Stimulated activated CD8-positive, alpha-beta memory T cell treated with anti-CD3 and anti-CD28 coated beads, Interleukin-15, amount 100 ng/mL, for 4 hours (primary cell): ENCODE measurements at places on chromosomes 4 and X.

- no peak for DNase-seq
Measured at GRCh38 chrX:2627272-2627867, 63.7 kb upstream of the CD99 start.

DNA sequence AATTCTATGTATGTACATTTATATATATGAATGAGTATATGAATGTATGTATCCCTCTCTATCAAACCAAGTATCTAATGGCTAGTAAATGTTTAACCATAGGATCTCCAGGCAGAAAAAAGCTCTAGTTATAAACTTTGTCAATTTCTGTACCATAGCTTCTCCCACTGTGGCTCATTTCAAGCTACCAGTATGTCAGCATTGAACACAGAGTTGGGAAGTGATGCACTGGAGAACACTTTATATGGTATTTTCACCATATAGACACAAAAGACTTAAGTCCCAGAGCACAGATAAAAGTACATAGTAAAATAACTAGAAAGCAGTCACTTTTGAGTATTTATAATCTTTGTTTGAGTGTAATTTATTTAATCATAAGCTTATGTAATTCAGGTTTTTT, 53.9 kb upstream of the ATP8A1 start:
- DNase-seq: no peak

- no peak for DNase-seq
Measured at GRCh38 chrX:19698122-19698521, 182.8 kb upstream of the MAP3K15 start.

DNA sequence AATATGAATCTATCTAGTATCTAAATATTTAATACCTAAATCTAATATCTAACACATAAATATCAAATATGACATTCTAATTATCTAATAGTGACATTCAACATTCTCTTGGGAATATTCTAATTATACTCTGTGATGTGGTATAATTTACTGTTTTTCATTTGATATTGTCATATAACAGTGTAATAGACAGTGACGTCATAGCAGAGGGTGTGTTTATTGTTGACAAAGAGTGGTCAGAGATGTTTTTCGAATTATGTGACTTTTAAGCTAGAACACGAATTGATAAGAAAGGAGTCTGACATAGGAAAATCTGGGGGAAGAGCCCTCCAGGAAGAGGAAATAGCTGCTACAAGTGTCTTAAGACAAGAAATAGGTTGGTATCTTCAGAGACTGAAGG, 5.9 kb upstream of the MAGEC3 start:
- no peak for DNase-seq

DNA sequence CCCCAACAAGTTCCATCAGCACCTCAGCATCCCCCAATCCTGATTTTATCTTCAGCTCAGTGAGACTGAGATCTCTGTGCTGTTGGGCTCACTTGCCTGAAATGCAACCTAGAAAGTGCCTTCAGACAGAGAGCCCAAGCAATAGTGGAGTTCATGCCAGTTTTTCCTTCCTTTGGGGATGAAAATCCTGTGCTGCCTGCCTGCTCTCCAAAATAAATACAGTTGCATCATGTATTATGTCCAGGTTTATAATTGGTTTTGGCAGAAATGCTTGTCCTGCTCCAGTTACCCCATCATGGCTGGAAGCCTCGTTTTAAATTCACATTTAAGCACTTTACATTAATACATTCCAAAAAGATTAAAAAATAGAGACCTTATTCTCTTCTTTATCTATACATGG, 1865.5 kb upstream of the TENM3 start:
- DNase-seq: no peak

DNA sequence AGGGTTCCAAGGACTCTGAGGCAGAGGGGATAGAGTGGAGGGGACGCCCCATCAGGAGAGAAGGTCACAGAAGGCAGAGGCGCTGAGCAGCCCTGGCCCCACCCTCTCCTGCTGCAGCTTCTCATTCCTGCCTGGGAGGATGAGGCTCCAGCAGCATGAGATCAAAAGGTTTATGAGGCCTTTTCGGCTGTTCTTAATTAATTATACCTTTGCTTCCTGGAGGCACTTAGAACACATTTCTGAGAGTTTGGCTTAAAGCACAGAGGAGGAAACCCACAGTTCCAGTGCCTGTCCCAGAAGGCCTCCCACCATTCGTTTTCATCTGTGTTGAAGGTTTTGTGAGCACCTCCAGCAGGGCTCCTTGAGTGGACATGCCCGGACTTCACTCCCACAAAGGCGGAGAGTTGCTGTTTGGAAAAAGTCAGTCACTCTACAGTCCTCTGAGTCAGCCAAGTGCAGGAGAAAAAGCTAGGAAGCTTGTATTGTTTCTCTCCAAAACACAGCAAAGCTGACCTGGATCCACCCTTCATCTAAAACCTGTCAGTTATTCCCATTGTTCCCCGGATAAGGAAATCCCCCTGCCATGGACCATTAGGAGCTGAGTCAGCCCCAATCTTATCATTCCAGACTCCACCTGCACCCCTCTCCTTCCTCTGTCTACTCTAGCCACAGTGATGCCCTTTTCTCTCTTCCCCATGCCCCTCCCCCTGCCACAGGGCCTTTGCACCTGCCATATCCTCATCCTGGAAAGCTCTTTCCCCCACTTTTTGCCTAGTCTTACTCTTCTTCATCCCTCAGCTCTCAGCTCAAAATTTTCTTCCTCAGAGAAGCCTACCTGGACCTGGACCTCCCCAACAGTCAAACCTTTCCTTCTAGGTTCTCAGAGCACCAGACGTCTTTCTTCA, 276.8 kb downstream of the FBXW7 start:
- DNase-seq: no peak

DNA sequence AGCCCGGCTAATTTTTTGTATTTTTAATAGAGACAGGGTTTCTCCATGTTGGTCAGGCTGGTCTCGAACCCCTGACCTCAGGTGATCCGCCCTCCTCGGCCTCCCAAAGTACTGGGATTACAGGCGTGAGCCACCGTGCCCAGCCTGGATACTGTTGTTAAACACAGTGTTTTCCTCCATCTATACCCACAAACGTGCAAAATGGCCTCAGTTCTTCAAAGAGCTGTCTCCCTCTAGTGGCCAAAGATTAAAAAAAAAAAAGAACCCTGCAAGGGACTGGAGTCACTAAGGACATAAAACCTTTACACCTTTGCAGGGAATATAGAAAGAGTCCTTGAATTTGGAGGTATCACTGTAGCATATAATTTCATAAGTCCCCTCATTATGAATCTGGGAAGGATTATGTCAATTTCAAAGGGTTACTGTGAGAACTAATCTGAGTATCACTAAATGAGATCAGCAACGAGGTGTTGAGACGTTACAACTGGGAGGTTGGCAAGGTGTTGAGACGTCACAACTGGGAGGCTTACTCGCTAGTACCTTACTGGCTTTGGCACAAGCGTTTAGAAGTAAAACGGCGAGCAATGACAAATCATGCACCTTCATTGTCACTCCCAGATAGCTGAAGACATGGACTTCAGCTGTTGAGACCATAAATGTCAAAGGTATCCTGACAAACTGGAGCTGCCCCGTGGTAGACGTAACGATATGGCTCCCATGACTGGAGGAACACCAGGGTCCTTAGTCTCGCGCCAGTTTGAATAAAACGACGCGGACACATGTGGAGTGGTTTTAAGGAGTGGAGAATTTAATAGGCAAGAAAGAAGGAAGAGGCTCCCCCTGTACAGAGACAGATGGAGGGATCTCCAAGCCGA, 33.4 kb upstream of the ENPP6 start:
- DNase-seq: no peak

DNA sequence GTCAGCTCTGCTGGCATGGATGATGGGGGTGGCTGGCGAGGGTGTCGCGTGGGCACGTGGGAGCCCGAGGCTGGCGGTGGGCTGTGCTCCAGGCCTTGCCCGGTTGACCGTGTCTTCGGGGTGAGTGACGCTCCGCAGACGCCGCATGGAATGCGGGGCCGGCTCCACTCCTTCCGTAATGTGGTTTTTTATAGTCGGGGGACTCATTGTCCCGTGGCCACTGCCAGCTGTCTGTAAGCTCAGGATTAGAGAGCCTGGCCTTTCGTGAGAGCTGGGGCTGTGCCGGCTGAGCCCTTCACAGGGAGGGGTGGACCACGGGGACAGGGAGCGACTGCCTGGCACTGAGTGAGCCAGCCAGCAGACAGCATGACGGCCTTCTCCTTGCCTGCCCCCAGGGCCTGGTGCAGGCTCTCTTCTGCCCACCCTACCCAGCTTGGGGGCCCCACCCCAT, 20.4 kb downstream of the DOK7 start:
- DNase-seq: no peak

DNA sequence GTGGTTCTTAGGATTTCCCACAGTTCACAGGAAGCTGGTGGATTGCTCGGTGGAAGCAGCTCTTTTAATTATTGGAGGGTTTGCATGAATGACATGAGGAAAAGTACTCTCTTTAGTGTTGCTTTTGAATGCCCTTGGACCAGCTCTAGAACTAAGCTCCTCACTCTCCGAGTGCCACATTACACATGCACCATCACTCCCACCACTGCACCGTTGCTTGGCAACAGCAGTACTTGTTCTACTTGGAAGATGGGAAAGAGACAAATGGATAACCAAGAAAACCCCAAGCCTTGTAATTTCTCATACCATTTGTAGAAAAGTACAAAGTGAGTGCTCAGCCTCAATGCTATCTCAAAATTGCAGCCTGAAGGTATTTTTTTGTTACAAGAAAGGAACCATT, 620.2 kb upstream of the BOD1L1 start:
- DNase-seq: no peak

GRCh38 chr4:5889002-5889696, 3.7 kb downstream of the CRMP1 start:
- DNase-seq: no peak

DNA sequence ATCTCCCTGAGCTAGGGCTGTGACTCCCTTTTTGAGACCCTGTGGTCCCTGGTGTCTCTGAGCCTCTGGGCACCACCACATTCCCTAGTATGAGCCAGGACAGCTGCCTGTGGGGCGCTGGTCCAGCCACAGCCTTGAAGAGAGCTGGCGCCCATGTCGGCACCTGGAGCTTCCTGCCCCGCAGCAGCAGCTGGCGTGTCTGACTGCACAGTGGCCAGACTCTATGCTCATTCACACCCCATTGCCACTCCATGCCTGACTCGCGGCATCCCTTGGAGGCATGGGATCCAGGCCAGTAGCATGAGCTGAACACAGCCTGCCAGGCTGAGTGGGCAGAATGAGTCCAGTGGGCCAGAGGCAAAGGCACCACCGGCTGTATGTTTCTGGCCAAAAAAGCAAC, 8.3 kb upstream of the SPP1 start:
- DNase-seq: no peak

GRCh38 chr4:78621395-78621794, 69.8 kb downstream of the ANXA3 start:
- no peak for DNase-seq

DNA sequence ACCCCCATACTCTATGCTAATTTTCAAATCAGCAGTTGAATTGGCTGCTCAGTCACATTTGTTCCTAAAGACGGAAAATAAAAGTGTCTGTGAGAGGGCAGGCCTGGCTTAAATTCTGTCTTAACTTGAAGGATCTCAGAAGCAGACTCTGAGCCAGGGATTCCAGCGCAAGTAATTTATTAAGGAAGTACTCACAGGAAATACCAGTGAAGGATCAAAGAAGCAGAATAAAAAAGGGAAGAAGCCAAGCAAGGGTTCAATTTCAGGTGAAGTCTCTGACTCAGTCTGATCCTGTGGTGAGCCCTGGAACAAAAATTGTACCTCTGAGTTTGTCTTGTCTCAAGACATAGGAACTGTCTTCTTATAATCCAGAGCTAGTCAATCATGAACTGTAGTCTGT, 52.2 kb downstream of the IL1RAPL1 start:
- DNase-seq: no peak

GRCh38 chr4:25860586-25861279, 2.1 kb downstream of the SEL1L3 start:
- no peak for DNase-seq
